KBM-7 (cell line): ENCODE measurements at places on chromosomes 6 and 20.

DNA sequence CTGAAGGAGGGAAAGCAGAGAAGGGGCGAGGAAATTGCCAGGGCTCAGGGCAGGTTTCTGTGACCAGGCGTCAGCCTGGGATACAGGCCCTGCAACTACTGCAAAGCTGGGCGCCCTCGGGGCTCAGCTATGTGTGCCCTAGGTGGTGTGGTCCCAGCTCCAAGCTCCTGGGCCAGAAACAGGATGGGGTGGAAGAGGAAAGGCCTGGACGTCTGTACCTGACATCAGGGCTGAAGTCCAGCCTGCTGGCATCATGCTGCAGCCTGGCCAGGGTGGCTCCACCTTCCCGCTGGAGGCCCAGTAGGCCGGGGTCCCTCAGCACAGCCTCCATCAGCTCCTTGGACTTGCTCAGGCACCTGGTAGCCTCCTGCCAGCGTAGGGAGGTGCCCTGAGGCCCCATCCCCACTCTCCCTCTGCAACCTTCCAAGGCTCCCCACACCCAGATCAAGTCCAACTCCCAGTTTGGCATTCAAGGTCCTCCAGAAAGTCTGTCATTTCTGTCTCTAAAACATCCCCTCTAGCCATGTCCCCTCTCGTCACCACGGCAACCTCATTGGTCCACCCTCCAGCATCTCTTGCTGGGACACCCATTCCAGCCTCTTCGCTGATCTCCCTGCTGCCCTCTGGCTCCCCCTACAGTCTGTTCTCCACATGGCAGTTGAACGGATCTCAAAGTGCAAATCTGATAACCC is 38.2 kb downstream of the KIAA1755 start:
- peak; percentile 78 for DNase-seq

- no peak for DNase-seq
These were observed 350.0 kb upstream of the IRAK1BP1 start for GRCh38 chr6:78517399-78517798.

GRCh38 chr20:30812739-30813411 is 444.6 kb upstream of the DEFB115 start:
- no peak for DNase-seq

DNA sequence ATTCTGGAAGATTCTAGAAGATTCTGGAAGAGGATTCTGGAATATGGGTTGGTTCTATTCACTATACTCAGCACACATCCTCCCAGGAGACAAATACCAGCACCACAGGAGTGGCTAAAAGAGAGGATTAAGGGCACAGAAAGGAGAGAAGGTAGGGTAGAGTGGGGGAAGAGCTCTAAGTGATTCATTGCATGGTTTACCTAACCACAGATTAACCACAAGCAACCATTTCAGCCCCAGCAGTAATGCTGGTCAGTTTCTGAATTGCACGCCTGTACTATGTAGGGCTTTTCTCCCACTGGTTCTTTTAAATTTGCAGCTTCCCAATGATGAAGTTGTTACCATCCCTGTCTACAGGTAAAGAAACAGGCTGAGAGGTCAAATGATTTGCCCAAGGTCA is 192.7 kb upstream of the PMEPA1 start:
- DNase-seq, result no peak

DNA sequence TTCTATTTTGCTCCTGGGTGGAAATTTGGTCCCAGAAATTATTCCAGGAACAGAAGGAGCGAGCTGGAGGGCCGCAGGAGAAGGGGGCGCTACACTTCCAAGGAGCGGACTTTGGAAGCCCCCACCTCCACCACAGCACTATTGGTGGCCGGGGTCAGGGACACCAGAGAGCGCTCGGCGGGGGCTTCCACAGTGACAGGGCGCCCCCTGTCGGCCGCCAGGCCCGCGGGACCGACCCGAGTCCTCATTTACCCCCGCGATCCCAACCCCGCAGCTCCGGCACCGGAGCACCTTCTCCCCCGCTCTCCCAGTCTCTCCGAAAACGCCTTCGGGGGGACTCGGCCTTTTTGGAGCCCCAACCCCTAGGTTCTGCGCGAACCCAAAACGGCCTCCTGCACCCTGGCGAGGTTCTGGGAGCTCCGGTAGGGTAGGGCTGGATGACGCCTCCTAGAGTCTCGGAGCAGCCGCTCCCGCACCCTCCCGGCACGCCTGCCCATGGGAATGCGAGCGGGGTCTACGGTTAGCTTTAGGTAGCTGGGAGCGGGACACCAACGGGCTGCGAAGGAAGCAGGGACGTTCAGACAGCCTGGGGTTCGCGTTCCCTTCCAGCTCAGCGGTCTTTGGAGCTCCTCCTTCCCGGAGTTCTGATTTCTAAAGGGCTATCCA is 2.4 kb upstream of the FOXA2 start:
- DNase-seq, result peak; percentile 9

- DNase-seq, result peak; percentile 5
These were observed 403.9 kb upstream of the SULF2 start for GRCh38 chr20:48189181-48189580.

GRCh38 chr20:44039741-44040140 is 125.1 kb downstream of the TOX2 start:
- no peak for DNase-seq

GRCh38 chr6:15351631-15352030 is 105.8 kb downstream of the JARID2 start:
- DNase-seq, result no peak

DNA sequence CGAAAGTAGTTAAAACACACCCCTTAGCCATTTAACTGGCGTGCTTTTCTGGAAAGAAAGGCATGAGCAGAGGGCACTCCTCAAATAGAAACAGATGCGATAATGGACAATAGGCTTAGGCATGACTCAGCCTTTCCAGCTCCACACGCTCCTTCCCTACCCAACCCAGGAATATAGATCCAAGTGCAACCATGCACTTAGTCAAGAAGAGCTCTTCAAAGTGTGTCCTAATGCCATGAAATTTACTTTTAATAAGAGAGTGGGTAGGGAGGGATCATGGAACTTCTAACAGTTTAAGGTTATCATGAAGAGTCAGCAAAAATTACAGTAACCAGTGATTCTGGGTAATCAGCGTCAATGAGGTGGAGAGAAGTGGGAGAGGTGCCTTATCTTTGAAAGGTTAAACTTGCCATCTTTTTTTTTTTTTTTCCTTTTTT is 2.4 kb upstream of the EFHC1 start:
- DNase-seq, result no peak

GRCh38 chr6:107657755-107658461 is 166.2 kb downstream of the SCML4 start:
- DNase-seq, result peak; percentile 62

GRCh38 chr6:74609871-74610270 is 596.0 kb downstream of the COL12A1 start:
- DNase-seq, result no peak

GRCh38 chr6:150767161-150767560 is 98.3 kb upstream of the MTHFD1L start:
- DNase-seq, result no peak

DNA sequence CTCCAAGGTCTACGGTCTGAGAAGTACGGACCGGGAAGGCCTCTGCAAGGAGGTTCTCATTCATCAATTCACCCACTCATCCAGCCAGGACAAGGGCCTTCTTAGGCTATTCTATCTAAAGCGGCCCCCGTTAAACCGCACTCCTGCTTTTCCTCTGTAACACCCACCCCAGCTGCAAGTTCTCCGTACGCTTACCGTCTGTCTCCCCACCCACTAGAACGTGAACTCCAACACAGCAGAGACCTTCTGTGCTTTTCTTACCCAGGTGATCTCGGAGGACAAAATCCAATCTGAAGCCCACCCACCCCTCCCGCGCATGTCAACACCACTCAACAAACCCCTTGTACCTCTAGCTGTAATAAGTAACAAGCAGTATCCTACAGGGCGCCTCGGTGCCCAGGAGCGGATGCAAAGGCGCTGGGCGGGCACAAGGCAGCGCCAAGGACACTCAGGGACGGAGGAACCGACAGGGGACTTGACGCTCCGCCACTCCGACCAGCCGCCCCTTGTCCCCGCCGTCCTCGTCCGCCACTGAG is 351 bp downstream of the AURKA start:
- DNase-seq, result no peak

- peak; percentile 81 for DNase-seq
These were observed 79.7 kb upstream of the SYNDIG1 start for GRCh38 chr20:24389686-24390085.

GRCh38 chr6:14656649-14657048 is 539.1 kb downstream of the CD83 start:
- DNase-seq, result peak; percentile 72

DNA sequence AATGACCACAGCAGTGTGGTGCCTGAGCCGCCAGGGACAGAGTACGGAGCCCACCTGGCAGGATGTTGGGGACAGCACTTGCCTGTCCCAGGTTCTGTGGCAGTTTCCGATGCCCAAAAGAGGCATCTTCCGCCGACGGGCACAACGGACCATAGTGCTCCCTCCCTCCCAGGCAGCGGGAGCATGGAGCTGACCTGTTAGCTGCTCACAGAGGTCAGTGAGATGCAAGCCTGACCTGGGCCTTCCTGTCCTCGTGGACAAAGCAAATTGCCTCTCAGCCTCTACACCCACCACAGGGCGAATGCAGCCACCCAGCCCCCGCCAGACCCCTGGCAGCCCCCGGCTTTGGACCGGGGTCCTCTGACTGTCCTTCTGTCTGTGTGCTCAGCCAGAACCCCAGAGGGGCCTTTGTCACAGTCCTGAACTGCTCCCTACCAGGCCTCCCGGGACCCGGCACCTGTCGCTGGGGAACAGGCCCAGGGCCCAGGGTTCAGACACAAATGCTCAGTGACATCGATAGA is 16.2 kb upstream of the FRMD1 start:
- no peak for DNase-seq

DNA sequence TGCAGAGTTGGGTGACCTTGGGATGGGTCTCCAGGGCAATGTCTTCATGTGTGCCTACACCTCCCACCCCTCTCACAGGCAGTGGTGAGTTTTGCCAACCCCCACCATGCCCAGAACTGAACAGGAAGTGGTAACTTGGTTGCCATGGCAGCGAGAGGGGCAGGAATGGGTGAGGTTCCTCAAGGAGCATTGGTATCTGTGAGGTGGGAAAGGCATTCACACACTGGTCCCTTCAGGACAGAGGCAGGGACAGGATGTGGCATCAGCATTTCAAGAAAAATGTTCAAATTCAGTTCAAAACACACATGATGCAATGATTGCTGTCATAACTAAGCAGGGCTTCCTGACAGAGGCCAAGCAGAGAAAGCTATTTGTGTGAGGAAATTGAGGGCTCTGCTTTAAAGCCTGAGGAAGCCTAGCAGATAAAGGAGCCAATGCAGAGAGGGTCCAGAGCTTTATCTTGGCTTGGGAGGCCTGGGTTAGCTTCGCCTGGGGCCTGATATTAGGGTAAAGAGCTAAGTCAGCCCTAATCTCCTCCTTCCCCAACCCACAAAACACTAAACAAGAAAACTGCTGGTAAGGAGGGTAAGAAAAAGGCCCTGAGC is 551 bp downstream of the TREML2 start:
- DNase-seq, result peak; percentile 80

DNA sequence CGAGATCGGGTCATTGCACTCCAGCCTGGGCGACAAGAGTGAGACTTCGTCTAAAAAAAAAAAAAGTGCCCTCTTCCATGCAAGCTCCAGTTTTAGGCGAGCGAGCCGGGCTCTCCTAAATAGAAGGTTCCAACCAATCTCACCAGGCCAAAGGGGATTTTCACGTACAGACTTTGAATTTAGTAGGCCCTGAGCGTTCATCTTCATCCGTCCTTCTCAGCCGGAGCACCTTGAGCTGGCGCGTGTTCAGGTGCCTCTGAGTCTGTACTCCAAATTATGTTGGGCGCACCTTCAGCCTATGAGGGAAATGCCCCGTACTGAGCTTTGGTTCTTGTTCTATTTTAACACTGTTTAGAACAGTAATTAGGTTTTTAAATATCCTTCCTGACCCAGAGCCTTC is 817 bp upstream of the TAP2 start:
- no peak for DNase-seq

- no peak for DNase-seq
These were observed 203.9 kb upstream of the RAB32 start for GRCh38 chr6:146339716-146340115.

DNA sequence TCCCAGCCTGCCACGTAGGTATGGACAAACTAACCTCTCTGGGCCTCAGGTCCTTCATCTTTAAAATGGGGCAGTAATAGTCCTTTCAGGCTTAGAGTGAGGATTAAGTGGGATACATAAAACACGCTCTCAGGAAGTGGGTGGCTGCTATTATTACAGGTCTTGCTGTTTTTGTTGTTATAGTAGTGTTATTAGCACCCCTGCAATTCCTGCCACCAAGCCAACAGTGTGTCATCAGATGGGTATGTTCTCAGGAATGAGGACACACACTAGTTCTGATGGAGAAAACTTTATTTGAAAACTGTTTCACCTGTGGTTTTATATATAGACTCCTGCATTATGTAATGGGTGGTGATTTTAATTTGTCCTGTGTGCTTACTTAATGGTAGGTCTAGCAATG is 131.7 kb downstream of the LRRC1 start:
- DNase-seq, result no peak

- DNase-seq, result no peak
These were observed 5.3 kb downstream of the PHIP start for GRCh38 chr6:79072640-79073181.

GRCh38 chr6:48036316-48036715 is 74.7 kb downstream of the PTCHD4 start:
- no peak for DNase-seq

GRCh38 chr6:78476561-78476960 is 390.8 kb upstream of the IRAK1BP1 start:
- no peak for DNase-seq

DNA sequence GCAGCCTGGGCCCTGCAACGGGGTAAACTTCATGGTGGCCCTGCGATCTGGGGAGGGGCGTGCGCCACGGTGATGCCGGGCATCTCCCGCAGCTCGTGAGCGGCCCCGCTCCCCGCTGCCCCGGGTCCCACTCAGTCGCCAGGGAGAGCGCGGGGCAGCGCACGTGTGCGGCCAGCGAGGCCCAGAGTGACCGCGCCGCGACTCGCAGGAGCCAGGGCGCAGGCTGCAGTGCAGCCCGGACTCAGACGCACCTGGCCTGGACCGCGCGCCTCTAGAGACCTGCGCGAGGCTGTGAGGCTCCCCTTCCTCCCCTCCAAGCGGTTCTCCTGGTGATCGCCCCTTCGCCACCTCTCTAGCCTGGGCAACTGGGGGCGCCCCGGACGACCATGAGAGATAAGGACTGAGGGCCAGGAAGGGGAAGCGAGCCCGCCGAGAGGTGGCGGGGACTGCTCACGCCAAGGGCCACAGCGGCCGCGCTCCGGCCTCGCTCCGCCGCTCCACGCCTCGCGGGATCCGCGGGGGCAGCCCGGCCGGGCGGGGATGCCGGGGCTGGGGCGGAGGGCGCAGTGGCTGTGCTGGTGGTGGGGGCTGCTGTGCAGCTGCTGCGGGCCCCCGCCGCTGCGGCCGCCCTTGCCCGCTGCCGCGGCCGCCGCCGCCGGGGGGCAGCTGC is 652 bp downstream of the BMP6 start:
- peak; percentile 48 for DNase-seq

DNA sequence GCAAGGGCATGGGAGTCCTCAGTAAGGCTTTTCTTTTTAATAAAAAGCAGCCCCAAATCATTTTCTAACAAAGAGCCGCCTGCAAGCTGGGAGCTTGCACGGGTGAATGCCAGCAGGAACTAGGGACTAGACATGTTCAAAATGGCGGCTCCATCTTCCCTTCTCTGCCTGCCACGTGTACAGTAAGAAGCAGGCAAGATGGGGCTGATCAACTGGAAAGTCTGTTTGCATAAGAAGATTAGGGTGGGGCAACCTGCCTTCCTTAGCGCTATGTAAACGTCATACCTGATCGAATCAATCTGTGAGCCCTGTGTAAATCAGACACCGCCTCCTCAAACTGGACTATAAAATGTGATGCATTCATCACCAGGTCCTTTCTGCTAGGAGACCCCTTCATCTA is 299.4 kb upstream of the SOX4 start:
- no peak for DNase-seq

GRCh38 chr6:53313784-53314400 is 34.9 kb downstream of the ELOVL5 start:
- peak; percentile 34 for DNase-seq
